NCI-H146 (cell line): ENCODE measurements at places on chromosomes 2 and 18.

- no peak for DNase-seq
These were observed 43.0 kb upstream of the ANKRD44 start for GRCh38 chr2:197353393-197354168.

- no peak for DNase-seq
These were observed 35.4 kb upstream of the WIPF1 start for GRCh38 chr2:174632841-174633622.

GRCh38 chr2:121591199-121591598 is 58.1 kb downstream of the CLASP1 start:
- DNase-seq: no peak

DNA sequence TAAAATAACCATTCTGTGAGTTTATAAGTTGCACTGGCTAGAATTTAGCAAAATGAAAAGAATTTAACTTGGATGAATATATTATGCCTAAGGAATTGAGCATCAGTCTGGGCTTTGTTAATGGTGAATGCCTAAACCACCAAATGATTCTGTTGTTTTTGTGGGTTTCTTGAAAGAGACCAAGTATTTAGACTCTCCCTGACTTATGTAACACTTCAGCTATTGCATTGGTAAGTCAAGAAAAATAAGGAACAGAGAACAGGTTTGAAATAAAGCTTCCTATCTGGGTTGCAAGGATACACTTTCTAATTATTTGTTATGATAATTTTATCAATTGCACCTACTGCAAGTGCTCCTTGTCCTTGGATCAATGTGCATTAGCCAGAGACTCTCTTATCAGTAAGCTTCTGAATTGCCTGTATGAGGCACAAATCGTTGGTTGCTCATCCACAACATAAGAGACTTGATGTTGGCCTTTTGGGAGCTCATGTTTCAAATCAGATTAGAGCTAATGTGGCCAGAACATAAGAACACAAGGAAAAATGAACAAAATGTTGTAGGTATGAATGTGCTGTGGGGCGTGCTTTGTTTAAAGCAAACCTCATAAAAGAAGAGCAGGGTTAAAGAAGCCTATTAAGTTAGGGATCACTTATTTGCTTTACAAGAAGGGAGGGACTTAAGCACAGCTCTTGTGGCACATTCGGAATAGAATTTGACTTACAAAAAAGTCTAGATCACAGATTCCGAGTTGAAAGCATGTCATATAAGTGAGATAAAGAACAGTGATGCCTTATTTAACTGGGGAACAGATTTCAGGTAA is 37.2 kb downstream of the PRKCE start:
- peak; percentile 38 for DNase-seq

DNA sequence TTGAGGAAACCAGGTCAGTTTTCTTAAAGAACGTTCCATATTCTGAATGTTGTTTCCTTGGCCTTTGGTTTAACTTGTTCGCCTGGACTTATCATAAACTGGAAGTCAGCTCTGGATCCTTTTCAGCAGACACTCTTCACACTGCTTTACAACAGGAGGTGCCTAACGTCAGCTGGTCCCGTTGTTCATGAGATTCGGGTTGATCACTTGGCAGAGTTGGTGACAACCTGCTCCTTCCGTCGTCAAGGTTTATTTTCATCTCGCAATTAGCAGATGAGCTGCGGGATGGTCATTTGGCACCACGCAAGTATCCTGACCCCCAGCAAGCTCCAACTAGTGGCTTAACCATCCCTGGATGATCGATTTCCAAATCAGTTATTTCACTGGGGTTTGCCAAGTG is 23.0 kb upstream of the BIN1 start:
- DNase-seq: no peak

DNA sequence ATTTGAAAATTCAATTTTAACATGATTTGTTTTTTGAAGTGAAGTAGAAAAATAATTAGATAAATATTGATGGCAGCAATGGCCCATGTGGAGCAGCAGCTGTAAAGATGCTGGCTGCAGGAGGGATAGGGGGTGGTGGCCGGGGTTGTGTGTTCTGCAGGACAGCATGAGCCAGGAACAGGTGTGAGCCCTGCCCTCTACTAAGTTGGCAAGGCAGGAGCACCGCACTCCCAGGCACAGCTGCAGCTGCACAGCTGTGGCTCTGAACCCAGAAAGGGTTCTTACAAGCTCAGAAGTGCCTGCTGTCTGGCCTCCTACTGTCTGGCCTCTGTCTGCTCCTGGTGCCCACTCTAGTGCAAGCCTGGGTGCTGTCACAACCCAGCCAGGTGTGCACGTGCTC is 10.0 kb upstream of the DUSP19 start:
- no peak for DNase-seq

DNA sequence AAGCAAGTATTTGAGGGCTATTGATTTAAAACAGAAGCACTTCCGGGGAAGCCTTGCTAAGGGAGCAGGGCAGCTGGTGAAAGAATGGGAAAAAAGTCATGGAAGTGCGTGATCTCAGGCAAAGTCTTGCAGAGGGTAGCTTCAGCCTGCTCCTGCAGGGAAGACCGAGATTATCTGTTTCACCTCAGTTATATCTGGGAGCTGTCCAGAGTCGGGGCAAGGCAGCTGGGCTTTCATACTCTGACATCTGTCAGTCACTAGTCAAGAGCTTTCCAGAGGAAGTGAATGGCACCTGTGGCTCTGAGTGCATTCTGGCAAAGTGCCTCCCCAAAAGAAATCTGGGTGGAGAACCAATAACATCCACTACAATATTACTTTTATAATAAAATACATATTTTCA is 8.7 kb downstream of the NXPH2 start:
- DNase-seq: no peak

DNA sequence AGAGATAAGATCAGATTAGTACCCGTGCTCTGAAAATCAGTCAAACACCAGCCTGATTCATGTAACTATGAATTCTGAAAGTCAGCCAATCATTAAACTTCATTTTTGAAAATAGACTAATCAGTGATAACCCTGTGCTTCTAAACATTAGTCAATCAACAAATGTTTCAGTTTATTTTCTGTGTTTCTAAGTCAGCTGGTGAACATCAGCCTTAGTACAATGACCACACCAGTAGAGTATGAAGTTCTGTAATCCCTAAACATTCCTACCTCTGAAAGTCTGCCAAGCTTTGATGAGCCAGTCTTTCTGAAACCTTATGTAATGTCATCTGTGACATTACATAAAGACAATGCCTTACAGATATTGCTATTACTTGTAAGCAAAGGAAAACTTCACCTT is 807.4 kb upstream of the CRIM1 start:
- DNase-seq: no peak

DNA sequence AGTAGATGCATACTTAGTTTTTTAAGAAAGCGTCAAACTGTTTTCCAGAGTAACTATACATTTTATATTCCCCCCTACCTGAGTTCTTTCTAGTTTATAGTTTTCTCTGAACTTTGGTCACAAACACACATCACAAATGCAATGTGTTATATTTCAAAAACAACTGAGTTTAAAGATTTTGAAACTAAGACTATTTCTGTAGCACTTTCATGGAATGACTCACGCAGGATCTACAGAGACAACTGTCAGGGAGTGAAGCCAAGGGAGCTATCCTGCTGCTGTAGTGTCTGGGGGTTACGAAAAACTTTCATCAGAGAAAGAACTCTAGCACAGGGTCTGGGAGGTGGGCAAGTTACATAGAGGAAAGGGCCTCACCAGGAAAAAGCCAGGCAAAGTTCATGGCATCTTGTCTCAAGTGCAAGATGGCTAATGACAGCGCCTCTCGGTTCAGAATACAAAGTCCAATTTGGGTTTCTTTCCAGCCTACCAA is 66.8 kb downstream of the UXS1 start:
- DNase-seq: no peak

- peak; percentile 64 for DNase-seq
These were observed 65.4 kb upstream of the HNRNPA3 start for GRCh38 chr2:177147093-177147694.

GRCh38 chr2:33673937-33674336 is 74.8 kb upstream of the FAM98A start:
- DNase-seq: no peak

DNA sequence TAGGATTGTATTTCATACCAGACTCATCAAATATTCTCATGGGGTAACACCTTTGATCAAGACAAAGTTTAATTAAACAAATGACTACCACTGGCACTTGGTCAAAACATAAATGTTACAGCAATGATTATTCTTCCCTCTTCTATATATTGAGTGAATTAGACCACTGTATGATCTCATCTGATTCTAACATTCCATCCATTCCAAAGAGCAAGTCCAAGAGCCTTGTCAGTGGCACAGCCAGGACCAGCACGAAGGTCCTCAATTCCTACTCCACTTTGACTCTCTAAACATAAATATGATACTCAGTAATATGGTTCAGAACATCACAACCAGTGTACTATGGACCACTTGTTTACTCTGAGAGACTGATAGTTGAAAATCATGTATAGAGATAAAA is 86.4 kb downstream of the AP1S3 start:
- no peak for DNase-seq
